ENCODE measurements at places on chromosomes 1 and 21.
A peak's percentile ranks its signal among the peaks of the same experiment; 100 is the strongest.

GRCh38 chr1:173545688-173546087 lies 57.2 kb downstream of the SLC9C2 start:
- no peak for DNase-seq

DNA sequence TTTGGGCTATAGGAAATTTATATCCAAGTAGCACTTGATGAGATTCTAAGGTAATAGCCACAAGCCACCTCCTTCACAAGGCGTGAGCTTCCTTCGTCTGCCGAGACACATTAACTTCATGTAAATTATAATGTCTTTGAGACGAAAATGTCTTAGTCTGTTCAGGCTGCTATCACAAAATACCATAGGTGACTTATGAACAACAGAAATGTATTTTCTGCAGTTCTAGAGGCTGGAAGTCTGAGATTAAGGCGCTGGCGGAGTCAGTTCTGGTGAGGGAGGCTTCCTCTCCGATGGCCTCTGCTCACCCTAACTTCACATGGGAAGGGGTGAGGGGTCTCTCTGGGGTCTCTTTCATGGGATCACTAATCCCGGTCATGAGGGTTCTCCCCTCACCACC lies 133.0 kb downstream of the ETS2 start:
- DNase-seq = no peak

GRCh38 chr1:204615881-204616280 lies 69.7 kb downstream of the LRRN2 start:
- peak; percentile 37 for DNase-seq

- no peak for DNase-seq
These were observed 42.7 kb downstream of the AGPAT3 start for GRCh38 chr21:43907751-43908150.

DNA sequence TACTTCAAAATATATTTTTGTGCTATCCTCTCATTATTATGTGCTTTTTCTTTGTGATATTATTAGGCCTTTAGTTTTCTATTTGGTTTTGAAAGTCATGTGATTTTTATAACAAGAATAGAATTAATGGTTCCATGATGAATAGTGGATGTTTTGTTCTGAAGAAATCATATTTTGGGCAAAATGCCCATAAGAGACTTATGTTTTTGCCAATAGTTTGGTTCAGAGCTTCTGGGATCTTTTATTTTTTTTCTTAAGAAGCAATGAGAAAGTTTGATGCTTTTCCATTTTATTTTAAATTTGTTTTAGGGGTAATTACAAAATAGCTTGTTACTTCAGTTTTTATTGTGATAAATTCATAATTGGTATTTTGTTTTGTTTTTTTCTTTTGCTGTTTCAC lies 49.8 kb downstream of the LYPLAL1 start:
- DNase-seq = no peak

GRCh38 chr1:107990606-107991005 lies 25.6 kb upstream of the VAV3 start:
- DNase-seq = no peak

DNA sequence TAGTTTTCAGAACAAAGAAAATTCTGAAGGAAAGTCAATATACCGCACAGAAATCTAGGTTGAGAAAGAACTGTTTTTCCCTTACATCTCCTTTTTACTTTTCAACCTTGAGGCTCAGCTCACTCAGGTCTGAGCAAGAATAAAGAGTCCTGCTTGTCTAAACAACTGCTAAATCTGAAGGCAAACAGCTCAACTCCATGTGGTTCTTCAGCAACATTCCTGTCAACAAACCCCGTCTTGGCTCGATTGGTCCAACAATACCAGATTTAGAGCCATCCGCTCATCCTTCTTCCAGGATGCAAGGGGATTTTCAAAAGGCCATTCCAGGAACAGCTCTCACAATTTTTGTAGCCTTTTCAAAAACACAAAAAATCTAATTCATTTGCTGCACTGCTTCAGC lies 119.8 kb downstream of the HLCS start:
- no peak for DNase-seq

DNA sequence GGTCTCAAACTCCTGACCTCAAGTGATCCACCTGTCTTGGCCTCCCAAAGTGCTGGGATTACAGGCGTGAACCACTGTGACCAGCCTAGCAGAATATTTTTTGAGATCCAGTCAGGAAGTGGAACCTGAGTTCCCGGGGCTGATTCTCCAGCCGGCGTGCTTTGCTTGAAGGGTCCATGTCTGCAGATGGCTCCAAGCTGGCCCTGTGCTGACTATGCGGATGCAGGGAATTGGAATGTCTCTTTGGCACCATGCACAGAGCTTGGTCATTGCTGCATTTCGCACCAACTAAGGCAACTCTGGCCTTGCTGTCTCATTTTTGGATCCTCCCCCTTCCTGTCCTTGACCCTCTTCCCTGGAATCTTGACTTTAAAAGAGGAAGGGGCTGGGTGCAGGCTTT lies 28.1 kb downstream of the ARHGEF10L start:
- DNase-seq = no peak

DNA sequence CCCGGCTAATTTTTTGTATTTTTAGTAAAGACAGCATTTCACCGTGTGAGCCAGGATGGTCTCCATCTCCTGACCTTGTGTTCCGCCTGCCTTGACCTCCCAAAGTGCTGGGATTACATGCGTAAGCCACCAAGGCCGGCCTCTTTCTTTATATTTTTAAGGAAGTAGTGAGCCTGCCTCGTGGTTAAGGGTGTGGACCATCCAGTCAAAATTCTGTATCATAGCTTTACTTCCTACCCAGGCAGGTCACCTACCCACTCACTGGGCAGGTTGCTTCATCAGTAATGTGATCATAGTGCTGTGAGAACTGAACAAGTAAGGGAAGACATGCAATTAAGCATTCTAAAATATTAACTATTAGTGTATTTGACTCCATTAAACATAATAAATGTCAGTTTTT lies 8.1 kb upstream of the ACOT7 start:
- no peak for DNase-seq

DNA sequence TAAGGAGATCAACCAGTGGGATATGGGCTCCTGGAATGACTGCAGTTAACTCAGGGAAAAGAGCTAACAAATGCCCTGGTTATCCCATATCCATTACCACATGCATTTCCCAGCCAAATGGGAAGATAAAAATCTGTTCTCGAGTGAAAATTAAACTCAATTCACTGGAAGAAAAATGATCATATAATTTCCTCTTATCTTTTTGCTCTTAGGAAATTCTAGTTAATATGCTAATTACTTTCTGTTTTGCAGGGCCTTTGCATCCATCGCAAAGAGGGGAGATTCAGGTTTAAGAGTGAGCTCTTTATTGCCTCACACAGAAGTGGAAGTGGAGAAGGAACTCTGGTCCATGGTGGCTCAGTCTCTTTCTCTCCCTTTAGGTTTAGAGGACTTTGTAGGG lies 3.9 kb upstream of the IL24 start:
- DNase-seq = no peak

GRCh38 chr1:26288311-26288941 lies 8.5 kb downstream of the SH3BGRL3 start:
- no peak for DNase-seq

DNA sequence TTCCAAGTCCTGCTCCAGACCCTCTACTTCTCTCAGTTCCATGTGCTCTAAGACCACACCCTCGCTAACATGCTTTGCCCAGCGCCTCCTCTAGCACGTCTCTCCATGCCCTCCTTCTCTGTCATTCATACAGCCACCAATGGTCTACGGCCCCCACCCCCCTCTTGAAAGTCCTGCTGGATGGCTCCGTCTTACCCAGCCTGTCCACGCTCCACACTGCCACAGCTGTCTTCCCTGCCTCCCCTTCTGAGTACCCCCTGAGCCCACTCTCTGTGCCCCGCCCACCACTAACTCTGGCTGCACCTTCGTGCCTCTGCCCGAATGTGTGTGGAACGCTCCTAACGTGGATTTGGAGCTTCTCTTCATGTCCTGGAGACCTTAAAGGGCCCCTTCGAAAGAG lies 244.6 kb downstream of the TRABD2B start:
- no peak for DNase-seq

- no peak for DNase-seq
These were observed 550.1 kb downstream of the LTN1 start for GRCh38 chr21:28442624-28443023.

- peak; percentile 36 for DNase-seq
These were observed 2.8 kb downstream of the RGS16 start for GRCh38 chr1:182601416-182601786.

GRCh38 chr1:18901952-18902522 lies 318 bp downstream of the ALDH4A1 start:
- DNase-seq = no peak

- DNase-seq = no peak
These were observed 82.7 kb upstream of the KCTD3 start for GRCh38 chr1:215484171-215484939.

- no peak for DNase-seq
These were observed 2.9 kb downstream of the RCAN1 start for GRCh38 chr21:34612056-34612455.

Data from NCI-H524 (cell line).